Esophagus muscularis mucosa (tissue), 4 donors: ENCODE measurements at places on chromosomes 6 and 20. TPM values are rescaled to one million over a fixed set of nuclear protein-coding genes. Genes with fewer than 3 reads are reported as not detected.

DNA sequence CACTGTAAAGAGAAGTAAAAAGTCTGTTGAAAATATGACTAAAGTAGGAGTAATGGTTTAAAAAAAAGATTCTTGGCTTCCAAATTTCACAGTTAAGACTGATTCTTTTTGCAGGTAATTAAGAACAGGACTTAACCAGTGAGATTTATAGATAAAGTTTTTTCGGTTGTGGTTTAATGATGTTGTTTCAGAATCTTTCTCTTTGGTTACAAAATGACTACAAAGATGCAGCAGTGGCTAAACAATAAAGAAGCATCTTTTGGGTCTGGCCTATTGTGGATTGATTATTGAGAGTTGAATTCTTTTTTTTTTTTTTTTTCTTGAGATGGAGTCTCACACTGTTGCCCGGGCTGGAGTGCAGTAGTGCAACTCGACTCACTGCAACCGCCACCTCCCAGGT, 109.7 kb downstream of the AKAP7 start:
- DNase-seq = no peak

- DNase-seq = no peak
These were observed 116.6 kb downstream of the FOXC1 start for GRCh38 chr6:1726341-1726768.

- no peak for DNase-seq
These were observed 166.9 kb downstream of the SLC16A10 start for GRCh38 chr6:111254004-111254778.

- DNase-seq = no peak
These were observed 212.7 kb downstream of the COL12A1 start for GRCh38 chr6:74993136-74993535.

DNA sequence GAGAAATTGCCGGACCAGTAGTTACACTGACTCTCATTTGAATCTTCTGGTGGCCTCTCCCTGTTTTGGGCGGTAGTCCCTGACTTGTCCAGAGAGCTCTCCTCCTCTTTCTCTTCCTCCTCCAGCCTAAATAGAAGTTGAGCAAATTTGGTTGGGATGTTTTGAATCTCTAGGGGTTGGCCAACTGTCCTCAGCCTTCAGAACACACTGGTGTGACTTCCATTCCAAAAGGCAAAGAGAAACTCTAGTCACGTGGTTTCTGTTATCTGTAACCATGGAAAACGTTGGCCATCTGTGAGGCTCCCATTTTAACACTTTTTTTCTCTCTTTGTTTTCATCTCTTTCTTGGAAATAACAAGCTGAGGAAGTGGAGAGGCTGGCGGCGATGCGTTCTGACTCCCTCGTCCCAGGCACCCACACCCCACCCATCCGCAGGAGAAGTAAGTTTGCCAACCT, 275.3 kb downstream of the TBC1D7 start:
- no peak for DNase-seq

GRCh38 chr6:41247882-41248705, 19.9 kb downstream of the TREML4 start:
- DNase-seq = peak; percentile 70

DNA sequence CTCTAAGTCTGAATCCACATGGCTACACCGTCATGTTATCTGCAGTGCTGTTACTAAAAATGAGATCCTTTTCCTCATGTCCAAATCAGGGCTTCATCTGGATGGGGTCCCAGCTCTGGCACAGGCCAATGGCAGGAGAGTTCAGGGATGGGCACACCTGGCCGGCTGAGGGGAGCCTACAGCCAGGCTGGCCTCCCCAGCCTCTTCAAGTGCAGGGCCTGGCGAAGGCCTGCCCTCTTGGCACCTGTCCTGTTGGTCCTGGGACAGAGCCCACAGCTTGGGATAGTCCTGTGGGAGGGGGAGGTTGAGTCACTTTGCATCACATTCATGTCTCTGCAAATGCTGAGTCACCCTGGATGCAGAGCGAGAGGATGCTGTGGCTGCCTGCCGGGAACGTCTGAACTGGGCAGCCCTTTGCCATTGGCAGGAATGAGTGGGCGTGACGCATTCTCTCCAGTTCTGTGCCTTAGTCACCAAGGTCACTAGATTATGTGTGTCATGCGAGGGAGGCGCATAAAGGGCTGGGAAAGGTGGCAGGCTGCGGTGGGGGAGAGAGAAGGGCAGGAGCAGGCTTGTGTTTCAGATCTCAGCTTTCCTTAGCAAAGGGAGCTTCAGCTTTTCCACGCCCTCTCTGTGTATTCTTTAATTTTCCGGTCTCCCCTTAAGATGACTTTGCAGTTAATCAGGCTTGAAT, 223.2 kb upstream of the ECI2 start:
- DNase-seq = peak; percentile 96

GRCh38 chr6:110681543-110682459, 133.5 kb downstream of the CDK19 start:
- DNase-seq = no peak

DNA sequence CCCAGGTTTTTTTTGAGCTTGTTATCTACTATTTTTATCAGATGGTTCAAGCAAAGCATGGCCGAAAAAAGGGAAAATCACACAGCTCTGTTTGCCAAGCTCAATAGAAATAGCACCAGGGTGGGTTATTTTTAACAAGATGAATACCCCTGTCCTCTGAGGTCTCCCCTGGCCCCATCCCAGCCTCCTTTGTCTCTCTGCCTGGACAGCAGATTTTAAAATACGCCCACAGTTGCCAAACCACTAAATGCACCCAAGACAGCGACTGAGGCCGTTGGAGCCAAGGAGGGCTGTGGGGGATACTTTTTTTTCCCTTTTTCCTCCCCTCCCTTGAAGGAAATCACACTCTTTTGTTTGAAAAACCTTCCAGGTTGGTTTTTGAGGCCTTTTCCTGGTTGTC, 106.6 kb downstream of the VEGFA start:
- no peak for DNase-seq

- no peak for DNase-seq
These were observed 253.6 kb downstream of the RNF144B start for GRCh38 chr6:18640754-18641153.

DNA sequence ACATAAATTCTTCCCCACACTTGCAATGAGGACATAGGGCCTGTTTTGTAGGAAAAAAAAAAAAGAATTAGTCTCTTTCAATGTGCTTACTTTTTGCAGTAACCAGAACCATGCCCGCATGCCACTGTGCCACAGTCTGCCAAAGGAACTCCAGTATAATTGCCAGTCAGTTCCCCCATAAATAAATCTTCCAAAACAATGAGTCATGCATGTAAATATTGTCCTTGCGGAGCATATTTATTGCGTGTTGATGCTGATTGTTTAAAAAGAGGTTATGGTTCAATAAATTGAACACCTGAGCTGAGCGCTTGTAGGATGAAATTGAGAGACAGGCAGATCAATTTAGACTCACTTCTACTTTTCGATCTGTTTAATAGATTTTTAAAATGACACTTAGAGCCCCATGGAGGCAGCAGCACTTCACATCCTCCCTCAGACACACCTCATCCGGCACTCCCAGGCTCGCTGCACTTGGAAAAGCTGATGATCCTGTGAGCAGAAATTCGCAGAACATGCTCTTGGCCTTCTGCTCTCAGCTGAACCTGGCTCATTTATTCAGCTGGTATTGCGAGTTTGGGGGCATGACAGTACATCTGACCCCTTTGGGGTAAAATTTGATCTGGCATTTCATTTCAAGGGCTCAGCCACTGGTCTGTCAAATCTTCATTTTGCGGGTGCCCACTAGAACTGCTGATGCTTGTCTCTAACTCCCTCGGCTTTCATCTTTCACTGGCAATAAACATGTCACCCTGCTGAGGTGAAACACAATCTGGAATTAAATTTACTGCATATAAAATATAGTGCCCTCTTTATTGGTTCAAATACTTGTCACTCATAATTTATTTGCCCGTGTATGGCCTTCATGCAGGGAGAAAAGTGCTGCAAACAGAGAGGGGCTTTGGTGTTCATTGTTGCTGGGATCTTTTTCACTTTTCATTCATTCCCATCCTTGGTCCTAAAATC, 371.1 kb upstream of the POU3F2 start:
- no peak for DNase-seq

DNA sequence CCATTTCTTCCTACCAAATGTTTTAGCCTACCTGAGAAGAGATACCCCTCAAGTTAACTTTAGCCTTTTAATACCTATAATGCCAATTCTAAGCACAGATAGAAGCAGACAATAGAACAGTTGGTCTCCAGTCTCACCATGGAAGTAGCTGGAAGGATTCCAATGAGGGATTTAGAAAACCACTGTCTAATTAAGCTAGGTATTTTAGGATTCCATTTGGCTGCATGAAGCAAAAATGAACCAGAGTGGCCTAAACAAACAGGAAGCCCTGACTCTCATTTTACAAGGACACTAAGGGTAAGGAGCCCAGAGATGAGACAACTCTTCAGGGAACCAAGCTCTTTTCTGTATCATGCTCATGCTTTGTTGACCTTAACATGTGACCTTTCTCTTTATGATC, 199.2 kb downstream of the ALDH8A1 start:
- DNase-seq = no peak

DNA sequence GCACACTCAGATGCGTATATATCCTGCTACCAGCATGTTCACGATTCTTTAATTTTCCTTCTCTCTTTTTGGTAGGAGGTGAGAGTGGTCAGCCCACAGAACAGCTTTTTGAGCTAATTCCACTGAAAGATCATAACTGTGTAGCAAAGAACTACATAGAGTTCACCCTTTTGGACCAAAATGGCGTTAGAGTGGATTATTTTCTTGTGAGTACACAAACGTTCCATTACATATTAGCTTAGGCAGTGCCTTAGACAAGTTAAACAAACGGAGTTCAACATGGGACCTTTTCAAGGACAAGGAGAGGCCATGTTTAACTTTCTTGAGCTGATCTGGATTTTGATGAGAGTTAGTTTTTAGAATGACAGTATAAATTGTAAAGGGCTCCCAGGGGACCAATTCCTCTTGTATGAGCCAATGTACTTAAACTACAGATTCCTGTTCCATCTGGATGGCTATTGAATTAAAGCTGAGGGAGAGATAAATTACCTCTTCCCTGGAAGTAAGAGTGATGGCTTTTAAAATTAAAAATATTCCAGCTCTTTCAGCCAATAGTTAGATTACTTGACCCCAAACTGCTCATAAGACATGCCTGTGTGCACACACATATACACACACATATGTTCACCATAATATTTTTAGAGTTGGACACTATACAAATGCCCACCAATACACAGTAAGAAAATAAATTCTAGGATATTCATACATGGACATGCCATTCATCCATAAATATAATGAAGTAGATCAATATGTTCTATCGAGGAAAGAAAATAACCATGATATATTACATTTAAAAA, 25.6 kb upstream of the ARMH2 start:
- DNase-seq = no peak

DNA sequence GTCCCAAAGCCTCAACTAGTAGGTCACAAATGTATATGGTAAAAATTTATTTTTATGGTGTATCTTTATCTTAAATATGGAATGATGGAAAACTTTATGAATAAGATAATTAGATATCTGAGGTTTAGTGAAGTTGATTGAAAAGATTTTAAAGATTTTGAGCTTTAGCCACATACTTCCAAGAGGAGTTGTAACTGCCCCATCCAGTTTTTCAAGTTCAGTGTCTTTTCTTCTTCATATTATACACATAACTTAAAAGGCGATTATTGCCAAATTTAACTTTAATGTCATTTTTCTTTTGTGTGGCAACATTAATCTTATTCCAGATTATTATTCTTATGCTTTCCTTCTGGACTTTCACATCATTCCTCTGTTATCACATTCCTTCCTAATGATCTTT, 266.4 kb downstream of the TINAG start:
- no peak for DNase-seq

- no peak for DNase-seq
These were observed 305.4 kb downstream of the FARS2 start for GRCh38 chr6:5566718-5567117.

DNA sequence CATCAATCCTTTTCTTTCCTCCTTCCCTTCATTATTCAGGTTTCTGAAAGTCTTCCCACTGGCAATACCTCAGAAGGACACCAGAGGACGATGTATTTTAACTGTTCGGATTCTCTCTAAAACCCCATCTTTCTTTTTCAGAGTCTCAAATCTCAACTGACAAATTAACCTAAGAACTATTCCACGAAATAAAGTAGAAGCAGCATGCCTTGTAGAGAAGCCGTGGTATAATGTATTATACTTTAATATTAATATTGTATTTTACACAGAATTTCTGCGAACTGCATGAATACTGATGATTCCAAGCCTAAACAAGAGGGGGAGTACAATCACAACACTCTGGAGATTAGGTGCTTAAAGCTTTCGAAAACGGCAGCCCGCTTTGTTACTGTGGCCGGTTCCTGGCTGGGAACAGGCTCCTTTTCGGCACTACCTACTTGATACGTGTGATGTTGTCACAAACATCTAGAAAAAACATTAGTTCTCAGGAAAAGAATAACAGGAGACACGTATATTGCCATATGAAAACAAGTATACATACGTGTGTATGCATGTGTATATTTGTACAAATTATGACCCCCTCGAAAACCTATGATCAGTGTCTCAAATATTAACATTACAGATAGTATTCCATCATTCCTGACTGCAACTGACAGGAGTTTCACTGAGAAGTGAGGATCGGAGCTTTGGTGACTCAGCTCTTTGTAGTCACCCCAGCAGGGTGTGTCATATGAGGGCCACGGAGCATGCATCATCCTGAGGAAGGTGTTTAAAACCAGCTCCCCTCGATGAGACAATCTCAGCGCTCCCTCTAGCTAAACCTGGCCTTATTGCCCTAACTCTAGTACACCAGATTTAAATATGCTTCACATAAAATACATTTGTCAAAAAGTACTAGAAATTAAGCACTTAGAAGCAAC, 319.7 kb upstream of the TCF21 start:
- DNase-seq = no peak

GRCh38 chr6:90458353-90459224, 128.3 kb downstream of the MAP3K7 start:
- no peak for DNase-seq

GRCh38 chr20:21808863-21809664, 103.6 kb downstream of the PAX1 start:
- no peak for DNase-seq

- DNase-seq = peak; percentile 84
These were observed 52.7 kb downstream of the UNC5CL start for GRCh38 chr6:40986364-40986763.

- no peak for DNase-seq
These were observed 714.8 kb downstream of the DHX35 start for GRCh38 chr20:39676857-39677391.

DNA sequence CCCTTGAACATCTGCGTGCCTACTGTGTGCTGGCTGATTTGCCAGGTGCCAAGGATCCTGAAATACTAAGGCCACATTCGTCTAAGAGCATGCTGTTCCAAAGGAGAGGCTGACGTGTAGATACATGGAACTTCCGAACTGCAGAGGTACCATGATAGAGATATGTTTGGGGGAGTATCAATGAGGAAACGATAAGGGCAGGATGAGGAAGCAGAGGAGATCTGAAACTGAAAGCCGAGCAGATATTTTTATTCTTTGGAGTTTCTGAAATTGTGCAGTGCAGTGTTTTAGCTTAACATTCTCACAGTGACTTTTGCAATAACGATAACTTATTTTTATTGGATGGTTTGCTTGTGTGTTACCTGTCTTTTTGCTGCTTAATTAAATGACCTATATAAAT, 24.3 kb downstream of the BMP6 start:
- no peak for DNase-seq

GRCh38 chr6:166025149-166025898, 142.3 kb downstream of the TBXT start:
- no peak for DNase-seq

The POPDC3 gene
- not detected for total RNA-seq

The TFAP2B gene
- not detected for total RNA-seq

The TNXB gene
- 259 TPM for total RNA-seq

The RFX6 gene
- not detected for total RNA-seq

The IRAK1BP1 gene
- total RNA-seq = 5.4 TPM

The SLC32A1 gene
- not detected for total RNA-seq

The DEFB132 gene
- not detected for total RNA-seq

The BPIFB4 gene
- not detected for total RNA-seq

The SLC22A3 gene
- 16.8 TPM for total RNA-seq
